ENCODE measurements at places on chromosomes 11 and 22. TPM values are rescaled to one million over a fixed set of nuclear protein-coding genes. Genes with fewer than 3 reads are reported as not detected.
A peak's percentile ranks its signal among the peaks of the same experiment; 100 is the strongest.

DNA sequence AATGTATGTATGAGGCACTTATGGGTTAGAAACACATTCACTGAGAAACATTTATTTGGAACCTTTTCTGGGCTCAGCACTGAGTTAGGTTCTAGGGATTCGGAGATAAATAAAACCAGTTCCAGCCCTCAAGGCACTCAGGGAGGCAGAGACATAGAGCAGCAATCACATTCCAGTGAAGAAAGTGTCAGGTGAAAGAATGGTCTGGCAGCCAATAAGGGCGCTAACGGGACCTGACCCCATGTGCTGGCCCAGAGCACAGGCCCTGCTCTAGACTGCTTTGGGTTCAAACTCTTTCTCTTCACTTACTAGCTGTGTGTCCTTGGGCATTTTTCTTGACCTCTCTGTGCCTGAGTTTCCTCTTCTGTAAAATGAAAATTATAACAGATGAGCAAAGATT is 146.0 kb upstream of the SYT13 start:
- no peak overlapping the region for H3K4me3 ChIP-seq
- H3K4me1 ChIP-seq, result no peaks in the 10 kb centered on the region
- no peak for DNase-seq
- H3K27ac ChIP-seq, result no peak overlapping the region
- H3K27me3 ChIP-seq, result peaks cover 22% of the 10 kb centered on the region

GRCh38 chr22:48700566-48701295 is 1126.9 kb downstream of the BRD1 start:
- no peaks in the 10 kb centered on the region for H3K27me3 ChIP-seq
- H3K27ac ChIP-seq, result no peak overlapping the region
- no peaks in the 10 kb centered on the region for H3K36me3 ChIP-seq
- H3K4me1 ChIP-seq, result no peaks in the 10 kb centered on the region

DNA sequence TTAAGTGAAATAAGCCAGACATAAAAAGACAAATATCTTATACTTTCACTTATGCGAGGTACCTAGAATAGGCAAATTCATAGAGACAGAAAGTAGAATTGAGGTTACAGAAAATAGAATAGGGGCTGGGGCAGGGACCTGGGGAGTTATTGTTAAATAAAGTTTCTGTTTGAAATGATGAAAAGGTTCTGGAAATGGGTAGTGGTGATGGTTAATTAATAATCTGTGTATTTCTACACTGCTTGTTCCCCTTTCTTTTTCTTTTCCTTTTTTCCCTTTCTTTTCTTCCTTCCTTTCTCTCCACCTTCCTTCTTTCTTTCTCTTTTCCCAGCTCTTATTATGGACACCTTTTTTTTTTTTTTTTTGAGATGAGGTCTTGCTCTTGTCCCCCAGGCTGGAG is 2.8 kb downstream of the NAALADL1 start:
- H3K4me3 ChIP-seq, result no peak overlapping the region
- no peaks in the 10 kb centered on the region for H3K36me3 ChIP-seq
- no peaks in the 10 kb centered on the region for H3K27me3 ChIP-seq
- H3K27ac ChIP-seq, result no peak overlapping the region
- DNase-seq, result no peak

DNA sequence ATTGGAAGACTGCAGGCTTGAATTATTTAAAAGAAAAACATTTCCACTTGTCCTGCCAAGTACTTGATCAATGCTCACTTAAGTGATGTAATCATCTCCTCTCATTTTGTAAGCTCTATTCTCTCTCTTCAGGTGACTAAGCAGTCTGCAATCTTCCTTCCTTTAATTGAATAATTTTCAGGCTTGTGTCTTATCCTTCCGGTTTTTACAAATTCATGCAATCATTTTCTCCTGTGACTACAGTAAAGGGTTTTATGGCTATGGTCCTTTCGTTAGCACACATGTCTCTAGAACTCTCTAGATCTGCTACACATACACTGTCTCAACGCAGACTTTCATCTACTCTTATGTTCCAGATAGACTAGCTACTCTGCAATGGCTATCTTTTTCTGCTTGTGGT is 12.6 kb upstream of the UPB1 start:
- DNase-seq, result no peak
- H3K4me1 ChIP-seq, result no peaks in the 10 kb centered on the region
- no peaks in the 10 kb centered on the region for H3K36me3 ChIP-seq

- peaks cover 7% of the 10 kb centered on the region for H3K4me1 ChIP-seq
- H3K4me3 ChIP-seq, result no peak overlapping the region
- H3K27me3 ChIP-seq, result peaks cover under 1% of the 10 kb centered on the region
- DNase-seq, result no peak
- H3K27ac ChIP-seq, result no peak overlapping the region
- no peaks in the 10 kb centered on the region for H3K36me3 ChIP-seq
Observed at GRCh38 chr11:13258855-13259254, 18.7 kb upstream of the BMAL1 start.

- no peak for DNase-seq
- H3K4me3 ChIP-seq, result no peak overlapping the region
- H3K27me3 ChIP-seq, result no peaks in the 10 kb centered on the region
- no peak overlapping the region for H3K27ac ChIP-seq
Observed at GRCh38 chr22:27934069-27934468, 15.0 kb upstream of the PITPNB start.

DNA sequence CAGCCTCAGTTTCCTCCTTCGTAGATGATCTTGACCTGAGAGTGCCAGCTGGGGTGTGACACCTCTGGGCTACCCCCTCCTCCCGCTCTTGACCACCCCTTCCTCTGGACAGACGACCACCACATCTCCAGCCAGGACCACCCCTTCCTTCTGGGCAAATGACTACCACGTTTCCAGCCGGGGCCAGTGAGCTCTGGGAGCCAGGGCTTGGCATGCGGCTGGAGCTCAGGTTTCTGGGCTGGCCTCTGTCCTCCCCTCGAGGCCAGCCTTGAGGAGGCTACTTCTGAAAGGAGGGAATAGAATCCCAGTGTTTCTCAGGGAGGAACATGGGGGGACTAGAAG is 120.9 kb downstream of the KCNQ1OT1 start:
- H3K27me3 ChIP-seq, result no peaks in the 10 kb centered on the region
- no peak for DNase-seq
- H3K36me3 ChIP-seq, result no peaks in the 10 kb centered on the region
- H3K27ac ChIP-seq, result peak overlapping the region; percentile 65

DNA sequence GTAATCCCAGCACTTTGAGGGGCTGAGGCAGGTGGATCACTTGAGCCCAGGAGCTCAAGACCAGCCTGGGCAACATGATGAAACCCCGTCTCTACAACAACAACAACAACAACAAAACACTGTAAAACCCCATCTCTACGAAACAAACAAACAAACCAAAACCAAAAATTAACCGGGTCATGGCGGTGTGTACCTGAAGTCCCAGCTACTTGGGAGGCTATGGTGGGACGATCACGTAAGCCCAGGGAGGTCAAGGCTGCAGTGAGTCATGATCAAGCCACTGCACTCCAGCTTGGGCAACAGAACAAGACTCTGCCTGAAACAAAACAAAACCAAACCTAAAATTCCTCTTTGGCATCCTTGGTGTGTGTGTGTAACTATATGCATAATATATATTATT is 7.0 kb upstream of the POLA2 start:
- DNase-seq, result no peak
- no peak overlapping the region for H3K27ac ChIP-seq
- no peaks in the 10 kb centered on the region for H3K4me1 ChIP-seq

DNA sequence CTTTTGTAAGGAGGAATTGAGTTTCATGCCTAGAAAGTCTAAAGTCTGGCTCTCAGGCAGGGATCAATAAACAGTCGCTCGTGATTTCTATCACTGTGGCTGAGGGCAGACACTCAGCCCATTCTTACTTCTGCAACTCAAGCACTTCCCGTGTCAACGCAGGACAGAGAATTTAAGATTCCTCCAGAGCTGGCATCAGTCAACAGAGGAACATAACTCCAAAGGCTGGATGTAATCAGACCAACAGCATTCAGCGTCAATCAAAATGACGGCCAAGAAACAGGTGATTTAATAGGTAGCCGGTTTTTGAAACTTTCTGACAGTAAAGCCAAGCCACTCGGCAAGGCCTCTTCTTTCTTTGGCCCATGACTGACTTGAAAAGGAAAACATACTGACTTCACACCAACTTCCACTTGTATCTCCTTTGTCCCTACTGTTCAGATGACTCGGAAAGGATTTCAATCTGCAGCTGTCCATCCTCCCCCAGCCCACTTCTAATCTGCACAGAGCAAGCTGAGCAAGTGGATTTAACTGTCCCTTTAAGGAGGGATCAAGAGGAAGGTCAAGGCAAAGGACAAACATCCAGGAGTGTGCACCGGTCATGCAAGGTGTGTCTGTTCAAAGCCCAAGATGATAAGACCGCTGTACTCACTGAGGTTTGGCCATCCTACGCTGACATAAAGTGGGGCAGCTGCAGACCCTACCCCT is 9.5 kb downstream of the VPS37C start:
- no peaks in the 10 kb centered on the region for H3K36me3 ChIP-seq
- H3K27me3 ChIP-seq, result no peaks in the 10 kb centered on the region
- H3K4me1 ChIP-seq, result peaks cover 64% of the 10 kb centered on the region
- no peak overlapping the region for H3K4me3 ChIP-seq

GRCh38 chr11:86360775-86361395 is 13.8 kb upstream of the CCDC81 start:
- no peaks in the 10 kb centered on the region for H3K4me1 ChIP-seq
- no peak overlapping the region for H3K4me3 ChIP-seq
- H3K27me3 ChIP-seq, result no peaks in the 10 kb centered on the region

GRCh38 chr11:75474878-75475766 is 42.1 kb upstream of the KLHL35 start:
- no peaks in the 10 kb centered on the region for H3K4me1 ChIP-seq
- no peaks in the 10 kb centered on the region for H3K27me3 ChIP-seq
- H3K36me3 ChIP-seq, result no peaks in the 10 kb centered on the region
- H3K4me3 ChIP-seq, result no peak overlapping the region

DNA sequence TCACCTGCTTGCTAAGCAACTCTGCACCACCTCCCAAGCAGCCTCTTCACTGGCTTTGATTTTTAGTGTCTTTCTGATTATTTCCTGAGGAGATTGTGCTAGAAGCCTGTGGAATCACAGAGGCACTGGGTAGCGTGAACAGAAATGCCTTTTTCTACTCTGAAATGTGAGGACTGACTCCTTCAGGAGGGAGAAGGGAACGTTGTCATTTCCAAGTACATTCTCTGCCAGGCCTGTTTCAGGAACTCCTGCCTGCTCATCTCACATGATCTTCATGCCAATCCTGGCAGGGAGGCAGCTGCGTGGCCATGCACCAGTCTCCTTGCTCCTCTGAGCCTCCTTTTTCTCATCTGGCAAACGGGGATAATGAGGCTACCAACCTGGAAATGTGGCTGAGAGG is 49.8 kb upstream of the PRDM11 start:
- no peak overlapping the region for H3K27ac ChIP-seq
- H3K36me3 ChIP-seq, result no peaks in the 10 kb centered on the region
- DNase-seq, result peak; percentile 3
- H3K4me1 ChIP-seq, result peaks cover 12% of the 10 kb centered on the region
- no peak overlapping the region for H3K4me3 ChIP-seq

- H3K27ac ChIP-seq, result no peak overlapping the region
- no peaks in the 10 kb centered on the region for H3K36me3 ChIP-seq
- H3K27me3 ChIP-seq, result peaks cover 19% of the 10 kb centered on the region
- DNase-seq, result no peak
- H3K4me1 ChIP-seq, result peaks cover 8% of the 10 kb centered on the region
- no peak overlapping the region for H3K4me3 ChIP-seq
Observed at GRCh38 chr11:76321820-76322524, 59.0 kb downstream of the THAP12 start.

DNA sequence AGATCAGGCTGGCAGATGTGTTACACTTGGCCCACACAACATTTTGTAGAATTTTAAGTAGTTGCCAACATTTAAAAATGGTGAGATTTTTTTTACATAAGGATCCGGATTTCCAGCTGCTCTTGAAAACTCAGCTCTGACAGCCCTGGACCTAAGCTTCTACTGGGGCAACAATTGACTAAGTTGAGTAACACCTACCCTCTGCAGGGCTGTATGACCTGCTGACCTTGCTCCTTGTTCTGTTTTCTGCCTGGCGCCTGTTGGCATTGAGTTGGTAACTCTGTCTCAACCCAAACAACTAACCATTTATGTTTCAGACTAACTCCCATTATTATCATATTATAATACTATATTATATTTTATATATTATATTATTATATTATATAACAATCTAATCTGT is 21.1 kb upstream of the LRRC55 start:
- no peaks in the 10 kb centered on the region for H3K36me3 ChIP-seq
- H3K27me3 ChIP-seq, result no peaks in the 10 kb centered on the region
- H3K4me3 ChIP-seq, result no peak overlapping the region
- no peak for DNase-seq

DNA sequence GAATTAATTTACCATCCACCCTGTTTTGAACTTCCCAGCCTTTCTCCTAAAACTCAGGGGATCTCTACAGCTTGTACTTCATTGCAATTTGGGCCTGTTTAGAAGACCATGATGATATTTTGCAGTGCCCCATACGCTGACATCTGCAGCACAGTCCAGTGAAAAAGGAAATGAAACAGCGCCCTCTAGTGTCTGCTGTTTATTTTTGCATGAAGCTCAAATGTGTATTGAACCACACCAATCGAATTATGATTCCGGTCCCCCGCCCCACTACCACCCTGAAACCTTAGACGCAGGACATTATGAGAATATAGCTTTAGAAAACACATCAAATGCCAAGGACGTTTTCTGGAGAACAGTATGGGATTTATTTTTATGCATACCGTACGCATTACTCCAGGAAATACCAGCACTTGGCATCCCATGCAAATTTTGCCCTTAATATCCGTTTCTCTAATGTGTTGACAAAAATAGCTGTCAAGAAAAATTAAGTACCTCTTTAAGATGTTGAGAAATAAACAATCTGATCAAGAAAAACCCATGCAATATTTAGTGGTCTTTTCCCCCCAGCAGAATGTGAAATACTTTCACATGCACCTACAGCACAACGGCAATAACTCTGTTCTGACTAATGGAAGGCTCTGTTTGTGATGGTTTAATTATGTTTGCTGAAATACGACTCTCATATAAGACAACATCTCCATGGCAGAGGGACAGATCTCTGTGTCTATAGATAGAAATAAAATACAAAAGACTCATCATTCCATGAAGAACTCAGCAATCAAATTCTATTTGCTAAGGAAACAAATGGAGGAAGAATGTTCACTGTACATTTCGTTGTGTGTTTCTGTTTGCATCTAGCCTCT is 93.9 kb downstream of the TECTA start:
- DNase-seq, result peak; percentile 80
- H3K4me1 ChIP-seq, result peaks cover 5% of the 10 kb centered on the region
- no peaks in the 10 kb centered on the region for H3K36me3 ChIP-seq

DNA sequence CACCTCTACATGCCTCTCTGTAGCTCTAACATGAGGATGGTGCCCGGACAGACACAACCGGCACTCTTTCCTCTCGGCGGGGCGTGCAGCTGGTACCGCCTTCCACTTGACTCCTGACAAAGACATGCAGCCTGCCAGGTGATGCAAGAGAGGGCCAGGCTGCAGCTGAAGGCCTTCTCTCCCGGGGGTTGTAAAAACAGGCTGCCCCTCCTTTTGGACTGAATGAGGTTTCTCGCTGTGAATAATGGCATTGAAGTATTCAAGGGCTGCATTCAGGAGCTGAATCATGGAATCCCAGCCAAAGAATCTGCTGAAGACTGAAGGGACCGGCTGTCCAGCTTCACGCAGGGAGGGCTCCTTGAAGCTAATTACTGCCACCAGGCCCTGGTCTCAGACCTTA is 110.9 kb downstream of the GALNT18 start:
- peaks cover 5% of the 10 kb centered on the region for H3K4me1 ChIP-seq
- no peak for DNase-seq
- H3K27ac ChIP-seq, result no peak overlapping the region
- no peak overlapping the region for H3K4me3 ChIP-seq
- peaks cover 3% of the 10 kb centered on the region for H3K27me3 ChIP-seq

Gene GDPD4
- total RNA-seq, result 0.47 TPM

Gene TCN1
- total RNA-seq, result 54.1 TPM

Gene RPUSD4
- total RNA-seq, result 26.4 TPM

Gene OR10G6
- total RNA-seq, result not detected
